H4 (cell line): ENCODE measurements at places on chromosomes 1 and 21. TPM values are rescaled to one million over a fixed set of nuclear protein-coding genes. Genes with fewer than 3 reads are reported as not detected.

Gene RGS1
- total RNA-seq, result 2.4 and 4.5 TPM in 2 replicates

DNA sequence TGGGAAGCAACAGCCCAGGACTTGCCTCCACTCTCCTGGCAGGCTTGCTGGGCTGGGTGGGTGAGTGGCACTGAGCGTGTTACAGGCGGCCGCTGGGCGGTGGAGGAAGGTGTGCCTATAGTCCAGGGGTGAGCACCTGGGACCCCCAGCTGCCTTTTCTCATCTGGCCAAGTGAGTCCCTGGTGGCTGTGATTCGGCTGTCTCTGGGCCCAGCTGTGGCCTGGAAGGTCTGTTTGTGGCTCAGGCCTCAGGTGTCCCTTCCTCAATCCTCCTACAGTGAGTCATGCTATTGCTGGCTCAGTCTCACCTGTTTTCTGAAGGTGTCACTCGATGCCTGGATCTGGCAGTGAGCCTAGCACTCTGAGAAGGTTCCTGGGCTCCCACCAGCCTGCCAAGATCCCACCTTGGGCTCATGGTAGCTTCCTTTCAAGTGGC lies 564.2 kb downstream of the PTPRU start:
- no peak for DNase-seq

Gene CYP4A22
- total RNA-seq, result not detected in 2 replicates

DNA sequence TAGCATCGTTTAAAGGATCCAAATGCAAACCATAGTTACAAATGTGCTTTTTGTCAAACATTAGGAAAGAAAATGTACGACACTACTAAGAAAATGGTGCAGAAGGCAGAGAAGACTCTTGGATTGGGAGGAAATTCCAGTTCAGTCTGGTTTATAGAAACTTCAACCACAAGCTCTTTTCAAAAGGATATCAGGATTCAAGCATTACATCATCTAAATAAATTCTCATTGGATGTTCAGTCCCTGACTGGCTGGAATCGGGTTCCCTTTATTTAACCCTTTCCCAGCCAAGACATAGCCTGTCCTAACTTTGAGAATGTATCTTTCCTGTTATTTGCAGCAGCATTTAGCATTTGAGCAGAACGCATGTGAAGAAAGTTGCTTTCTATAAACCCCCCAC lies 184.6 kb downstream of the LMO4 start:
- DNase-seq, result peak; percentile 77

GRCh38 chr21:32929633-32930038 lies 96.1 kb upstream of the OLIG2 start:
- DNase-seq, result no peak

Gene DDR2
- 35.5 and 36.5 TPM in 2 replicates for total RNA-seq
